ENCODE measurements at places on chromosomes 12 and 14. TPM values are rescaled to one million over a fixed set of nuclear protein-coding genes. Genes with fewer than 3 reads are reported as not detected.

DNA sequence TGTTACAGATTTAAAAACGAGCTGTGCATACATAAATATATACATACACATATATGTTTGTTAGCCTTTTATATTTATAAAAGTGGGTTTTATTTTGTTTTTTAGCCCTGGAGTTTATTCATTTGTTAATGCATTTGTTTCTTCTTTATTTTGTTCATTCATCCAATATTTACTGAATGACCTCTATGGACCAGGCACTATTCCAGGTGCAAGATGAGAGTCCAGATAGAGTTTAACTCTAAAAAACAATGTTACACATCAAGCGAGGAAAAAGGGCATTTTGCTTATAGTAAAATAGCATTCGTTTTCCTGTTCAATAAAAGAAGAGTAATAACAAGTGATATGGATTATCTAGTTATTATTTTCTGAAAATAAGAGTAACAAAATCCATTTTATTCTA, 14.2 kb downstream of the ACSS3 start:
- H3K4me3 ChIP-seq: no peak overlapping the region
- no peaks in the 10 kb centered on the region for H3K36me3 ChIP-seq
- no peaks in the 10 kb centered on the region for H3K4me1 ChIP-seq
- DNase-seq: no peak
- H3K27ac ChIP-seq: no peak overlapping the region
- H3K27me3 ChIP-seq: no peaks in the 10 kb centered on the region

GRCh38 chr12:27940756-27941402, 31.7 kb downstream of the PTHLH start:
- H3K27ac ChIP-seq: no peak overlapping the region
- DNase-seq: peak; percentile 87
- no peak overlapping the region for H3K4me3 ChIP-seq

GRCh38 chr12:27488479-27488878, 35.5 kb upstream of the PPFIBP1 start:
- no peaks in the 10 kb centered on the region for H3K36me3 ChIP-seq
- H3K27me3 ChIP-seq: no peaks in the 10 kb centered on the region

GRCh38 chr12:50070314-50071060, 13.1 kb downstream of the ASIC1 start:
- 0 out of 2 replicates have a peak, but pooled peaks cover 3% of the 10 kb centered on the region for H3K4me1 ChIP-seq
- H3K36me3 ChIP-seq: no peaks in the 10 kb centered on the region
- no peaks in the 10 kb centered on the region for H3K27me3 ChIP-seq
- H3K4me3 ChIP-seq: no peak overlapping the region

DNA sequence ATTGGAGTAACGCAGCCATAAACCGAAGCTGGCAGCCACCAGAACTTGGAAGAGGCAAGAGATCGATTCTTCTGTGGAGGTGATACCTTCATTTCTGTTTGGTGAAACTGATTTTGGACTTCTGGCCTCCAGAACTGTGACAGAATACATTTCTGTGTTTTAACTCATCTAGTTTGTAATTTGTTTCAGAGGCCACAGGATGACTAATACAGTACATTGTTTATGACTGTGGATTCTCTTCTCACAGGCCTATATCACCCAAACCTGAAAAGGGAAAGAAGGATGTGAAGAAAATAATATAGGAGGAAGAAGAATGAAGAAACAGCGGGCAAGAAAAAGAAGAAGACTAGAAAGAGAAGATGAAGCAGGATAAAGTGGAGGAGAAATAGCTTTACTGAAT, 263.8 kb upstream of the DIO2 start:
- H3K36me3 ChIP-seq: no peaks in the 10 kb centered on the region
- H3K27me3 ChIP-seq: no peaks in the 10 kb centered on the region
- no peaks in the 10 kb centered on the region for H3K4me1 ChIP-seq
- no peak overlapping the region for H3K27ac ChIP-seq

DNA sequence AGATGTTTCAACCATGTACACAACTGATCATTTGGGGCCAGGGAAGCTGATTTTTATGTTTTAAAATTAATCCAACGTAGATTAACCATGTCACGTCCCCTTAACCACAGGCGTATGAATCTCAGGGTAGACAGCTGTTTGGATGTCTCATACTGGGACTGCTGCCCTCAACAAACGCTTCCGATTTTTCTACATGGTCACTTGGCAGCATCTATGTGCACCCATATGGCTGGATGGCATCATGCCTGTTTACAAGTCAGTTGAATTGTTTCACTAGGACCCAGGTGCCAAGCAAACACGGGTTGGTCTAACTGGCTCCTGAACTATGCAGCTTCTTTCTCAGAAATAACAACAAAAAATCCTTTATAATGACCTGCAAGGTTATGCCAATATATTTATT, 393.8 kb downstream of the NPAS3 start:
- H3K27me3 ChIP-seq: no peaks in the 10 kb centered on the region
- H3K36me3 ChIP-seq: no peaks in the 10 kb centered on the region
- H3K27ac ChIP-seq: no peak overlapping the region
- no peaks in the 10 kb centered on the region for H3K4me1 ChIP-seq

- H3K27ac ChIP-seq: no peak overlapping the region
- no peaks in the 10 kb centered on the region for H3K4me1 ChIP-seq
- H3K4me3 ChIP-seq: no peak overlapping the region
- H3K27me3 ChIP-seq: no peaks in the 10 kb centered on the region
- no peak for DNase-seq
These were observed 311.8 kb downstream of the RPAP3 start for GRCh38 chr12:47394070-47394469.

Gene CD4
- 0.23 TPM for total RNA-seq

Gene TAS2R9
- total RNA-seq: not detected

Measured in Panc1 (cell line).